ENCODE measurements at places on chromosomes 7 and 10.

GRCh38 chr10:3258394-3258793 is 85.8 kb upstream of the PITRM1 start:
- no peak for DNase-seq

DNA sequence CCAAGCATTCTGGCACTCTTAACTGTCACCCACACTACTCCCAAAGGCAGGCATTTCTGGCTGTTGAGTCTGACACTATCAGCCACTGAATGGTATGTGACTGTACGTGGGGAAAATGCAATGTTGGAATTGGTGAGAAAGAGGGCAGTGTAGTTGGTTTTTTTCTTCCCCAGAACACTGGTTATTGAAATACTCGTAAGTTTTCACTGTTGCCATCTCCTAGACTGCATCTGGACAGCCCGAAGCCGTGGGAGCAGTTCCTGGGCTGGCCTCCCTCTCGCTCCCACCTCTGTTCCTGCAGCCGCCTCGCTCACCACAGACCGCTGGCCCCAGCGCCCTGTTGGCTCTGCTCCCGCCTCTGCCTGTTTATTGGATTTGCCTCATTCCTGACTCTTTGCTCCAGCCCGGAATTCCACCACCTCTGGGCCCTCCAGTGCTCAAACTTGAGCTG is 5.7 kb downstream of the PLCE1 start:
- peak; percentile 26 for DNase-seq

- no peak for DNase-seq
These were observed 21.8 kb upstream of the DUSP5 start for GRCh38 chr10:110475722-110476515.

- no peak for DNase-seq
These were observed 212.5 kb downstream of the EMX2 start for GRCh38 chr10:117754770-117755658.

DNA sequence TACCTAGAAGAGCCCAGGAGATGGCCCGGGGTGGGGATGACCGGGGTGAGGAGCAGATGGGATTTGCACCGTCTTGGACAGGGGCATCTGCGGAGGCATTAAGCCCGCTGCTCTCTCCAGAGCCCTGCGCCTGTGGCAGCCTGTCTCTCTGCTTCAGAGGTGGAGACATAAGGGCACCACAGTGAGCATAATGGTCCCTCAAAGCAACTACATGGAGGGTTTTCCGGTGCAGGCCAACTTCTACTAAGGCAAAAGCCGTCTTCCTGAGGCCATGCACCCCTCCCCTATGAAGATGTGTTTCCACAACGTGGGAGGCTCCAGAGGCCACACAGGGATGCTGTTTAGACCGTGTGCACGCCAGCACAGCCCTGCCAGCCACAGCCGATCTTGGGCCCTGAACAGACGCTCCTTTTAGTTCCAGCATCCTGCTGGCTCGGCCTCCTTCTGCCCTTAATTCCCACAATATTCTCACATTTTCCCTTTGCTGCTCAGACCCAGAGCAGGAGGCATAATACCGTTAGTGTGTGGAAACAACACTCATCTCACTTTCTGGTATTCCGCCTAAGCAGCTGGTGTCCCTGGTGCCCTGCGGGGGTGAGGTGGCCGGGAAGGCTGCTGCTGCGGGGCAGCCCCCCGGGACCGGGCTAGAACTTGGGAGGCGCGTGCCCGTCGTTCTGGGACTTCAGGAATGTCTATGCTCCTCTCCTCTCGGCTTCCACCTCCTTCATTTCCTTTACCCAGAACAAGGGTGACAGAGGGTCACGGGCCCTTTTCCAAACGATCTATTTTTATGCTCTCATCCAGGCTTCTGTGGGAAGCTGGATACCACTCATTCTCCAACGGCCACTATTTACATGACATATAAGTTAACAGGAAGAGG is 266.9 kb downstream of the TNS3 start:
- no peak for DNase-seq

DNA sequence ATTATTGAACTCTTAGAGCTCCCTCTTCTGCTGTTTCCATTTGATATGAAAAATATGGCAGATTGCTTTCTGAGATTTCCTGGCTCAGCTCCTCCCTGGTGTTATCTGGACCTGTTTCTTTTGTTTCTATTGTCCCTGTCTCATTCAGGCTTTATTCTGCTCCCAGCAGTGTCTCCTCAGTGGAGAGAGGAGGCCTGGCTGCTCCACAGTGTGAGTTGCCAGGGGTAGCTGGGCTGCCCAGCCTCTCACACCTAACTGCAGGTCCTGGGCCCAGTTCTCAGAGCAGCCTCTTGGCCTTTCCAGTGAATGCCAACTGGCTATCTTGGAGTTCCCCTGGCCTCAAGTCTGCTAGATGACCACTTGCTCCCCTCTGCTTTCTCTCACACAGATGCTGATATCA is 127.0 kb downstream of the VPS41 start:
- no peak for DNase-seq

GRCh38 chr7:668139-668931 is 58.2 kb upstream of the DNAAF5 start:
- no peak for DNase-seq

DNA sequence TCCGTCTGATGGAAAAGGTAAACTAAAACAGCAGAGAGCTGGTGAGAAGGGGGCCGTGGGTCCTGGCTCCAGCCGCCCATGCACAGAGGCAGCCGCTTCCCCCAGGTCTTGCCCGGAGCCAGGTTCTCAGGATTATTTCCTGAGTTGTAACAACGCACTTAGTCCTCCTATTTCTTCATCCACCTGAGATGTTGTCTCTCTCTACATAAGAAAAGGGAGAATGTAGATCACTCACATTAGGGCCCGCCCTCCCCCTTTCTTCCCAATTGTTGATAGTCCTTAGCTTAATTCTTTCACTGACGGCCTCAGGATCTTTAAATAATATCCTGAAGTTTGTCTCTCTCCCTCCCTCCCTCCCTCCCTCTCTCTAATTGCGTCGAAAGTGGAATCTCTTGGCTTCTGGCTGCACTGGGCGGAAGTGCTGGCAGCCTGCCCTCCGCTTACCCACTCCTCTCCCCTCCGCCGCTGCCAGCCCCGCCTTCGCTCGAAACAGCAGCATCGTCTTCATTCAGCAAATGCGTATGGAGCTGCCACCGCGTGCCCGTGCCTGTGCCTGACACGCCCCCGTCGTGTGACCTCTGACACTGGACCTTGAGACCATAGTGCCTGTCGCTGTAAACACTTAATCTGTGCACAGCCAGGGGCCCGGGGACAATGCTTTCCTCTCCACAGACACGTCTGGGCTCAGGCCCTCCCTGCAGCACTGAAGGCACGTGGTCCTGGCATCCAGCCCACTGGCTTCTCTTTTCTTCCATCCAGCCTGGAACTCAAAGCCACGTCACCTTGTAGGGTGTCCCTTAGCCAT is 174.5 kb upstream of the PPP2R2D start:
- no peak for DNase-seq

GRCh38 chr10:83995738-83996331 is 143.5 kb upstream of the GHITM start:
- DNase-seq = no peak

GRCh38 chr7:68122801-68123200 is 1126.2 kb downstream of the TYW1 start:
- DNase-seq = no peak

DNA sequence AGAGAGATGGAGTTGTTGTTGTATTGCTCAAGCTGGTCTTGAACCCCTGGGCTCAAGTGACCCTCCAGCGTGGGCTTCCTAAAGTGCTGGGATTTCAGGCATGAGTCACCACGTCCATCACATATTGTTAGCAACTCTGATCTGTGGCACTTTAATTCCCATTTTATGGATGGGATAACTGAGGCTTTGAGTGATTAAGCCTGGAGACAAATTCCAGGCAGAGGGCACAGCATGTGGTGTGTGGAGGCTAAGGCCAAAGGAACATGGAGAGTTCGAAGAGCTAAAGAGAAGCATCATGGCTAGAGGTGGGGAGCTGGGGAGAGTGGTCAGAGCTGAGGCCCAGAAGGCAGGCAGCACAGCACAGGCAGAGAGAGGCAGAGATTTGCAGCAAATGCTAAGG is 458.4 kb downstream of the XPNPEP1 start:
- no peak for DNase-seq

DNA sequence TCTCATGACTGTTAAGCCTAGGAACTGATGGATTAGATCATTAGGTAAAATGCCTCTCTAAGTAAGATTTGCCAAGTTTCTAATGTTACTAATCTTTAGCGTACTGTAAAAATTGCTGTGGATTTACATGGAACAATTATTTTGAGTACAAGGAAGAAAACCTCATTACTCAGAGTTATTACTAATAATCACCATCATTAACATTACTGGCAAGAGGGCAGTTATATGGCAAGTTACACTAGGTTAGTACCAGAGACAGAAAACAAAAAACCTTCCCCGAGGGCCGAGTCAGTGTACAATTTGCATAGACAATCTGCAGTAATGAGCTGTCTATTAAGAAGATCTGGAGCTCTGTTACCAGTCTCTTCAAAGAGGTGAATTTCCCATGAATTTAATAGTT is 775.6 kb downstream of the GATA3 start:
- DNase-seq = no peak

GRCh38 chr7:117806011-117806410 is 67.2 kb downstream of the CTTNBP2 start:
- no peak for DNase-seq

- DNase-seq = no peak
These were observed 7.8 kb downstream of the ELMO1 start for GRCh38 chr7:37440738-37441385.

DNA sequence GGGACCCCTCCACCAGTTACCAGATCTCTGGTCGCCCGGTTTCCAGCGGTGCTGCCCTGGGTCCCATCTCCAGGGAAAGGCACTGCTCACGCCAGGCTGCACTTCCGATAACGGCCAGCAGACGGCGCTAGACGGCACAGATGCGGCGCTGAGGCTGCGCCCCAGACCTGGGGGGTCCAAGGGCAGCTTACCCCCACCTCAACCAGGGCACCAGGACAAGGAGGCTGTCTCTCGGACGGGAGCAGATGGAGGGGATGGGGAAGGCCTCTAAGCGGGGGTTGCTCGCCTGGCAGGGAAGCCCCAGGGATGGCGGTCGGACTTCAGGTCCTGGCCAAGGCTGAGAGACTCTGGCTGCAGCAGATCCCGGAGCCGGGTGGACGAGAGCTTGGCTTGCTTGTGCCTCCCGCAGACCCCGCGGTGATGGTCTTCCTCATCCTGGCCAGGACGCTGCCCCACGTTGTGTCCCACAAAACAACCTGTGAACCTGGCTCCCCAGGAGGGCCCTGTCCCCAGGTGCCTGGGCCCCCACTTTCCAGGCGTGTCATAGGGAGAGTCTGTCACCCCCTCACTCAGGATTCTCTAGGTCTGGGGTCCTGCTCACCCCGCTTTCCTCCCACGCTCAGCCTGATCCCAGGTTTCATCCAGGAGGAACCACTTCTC is 23.9 kb upstream of the ZNF716 start:
- no peak for DNase-seq

GRCh38 chr7:138738551-138739335 is 37.6 kb upstream of the SVOPL start:
- peak; percentile 75 for DNase-seq

- DNase-seq = no peak
These were observed 75.9 kb downstream of the GLI3 start for GRCh38 chr7:42161110-42161509.

DNA sequence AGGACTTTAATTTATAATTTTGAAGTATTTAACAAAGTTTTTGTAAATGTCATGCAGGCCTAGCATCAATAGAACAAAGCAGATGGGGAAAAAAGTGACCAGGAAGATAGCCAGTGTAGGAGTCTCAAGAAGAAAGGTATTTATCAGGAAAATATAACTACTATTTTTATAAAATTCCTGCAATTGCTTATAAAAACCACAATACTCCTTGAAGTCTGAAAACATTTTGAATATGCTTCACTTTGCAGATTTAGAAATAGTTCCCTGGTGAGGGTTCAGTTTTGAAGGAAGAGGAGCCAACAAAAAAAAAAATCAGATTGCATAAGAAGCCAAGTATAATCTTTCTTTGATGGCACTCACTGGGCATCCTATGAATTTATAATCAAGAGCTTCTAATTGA is 34.1 kb downstream of the MTERF1 start:
- DNase-seq = no peak

DNA sequence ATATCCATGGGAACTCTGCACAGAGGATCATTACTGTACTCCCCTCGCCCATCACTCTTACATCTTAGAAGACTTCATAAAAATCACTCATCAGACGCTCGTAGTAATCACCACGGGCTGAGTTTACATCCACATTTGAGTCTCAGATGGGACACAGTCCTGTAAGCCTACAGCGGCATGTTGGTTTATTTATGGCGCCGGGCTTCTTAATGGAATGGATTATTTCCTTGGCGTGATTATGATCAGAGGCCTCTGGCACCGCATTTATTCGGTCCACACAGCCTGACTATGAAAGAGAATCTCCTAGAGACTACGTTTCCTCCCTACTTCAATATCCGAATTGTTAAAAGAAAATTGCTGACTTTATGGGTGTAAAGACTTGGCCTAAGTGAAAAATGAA is 123.5 kb upstream of the FRMD4A start:
- DNase-seq = no peak

GRCh38 chr7:45699726-45700390 is 125.7 kb downstream of the ADCY1 start:
- DNase-seq = no peak

DNA sequence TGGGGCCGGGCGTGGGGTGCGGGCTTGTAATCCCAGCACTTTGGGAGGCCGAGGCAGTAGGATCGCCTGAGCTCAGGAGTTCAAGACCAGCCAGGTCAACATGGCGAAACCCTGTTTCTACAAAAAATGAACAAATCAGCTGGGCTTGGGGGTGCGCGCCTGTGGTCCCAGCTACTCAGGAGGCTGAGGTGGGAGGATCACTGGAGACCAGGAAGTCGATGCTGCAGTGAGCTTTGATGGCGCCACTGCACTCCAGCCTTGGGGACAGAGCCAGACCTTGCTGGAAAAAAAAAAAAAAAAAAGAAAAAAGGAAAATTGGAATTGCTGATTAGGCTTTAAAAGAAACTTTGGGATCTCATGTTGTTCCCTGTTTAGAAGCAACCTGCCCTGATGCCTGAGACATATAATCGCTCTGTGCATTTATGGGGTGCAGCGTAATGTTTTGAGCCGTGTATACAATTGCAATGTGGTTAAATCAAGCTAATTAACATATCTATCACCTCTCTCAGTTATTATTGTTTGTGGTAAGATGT is 851 bp downstream of the AKR1E2 start:
- DNase-seq = no peak

GRCh38 chr7:77538281-77539212 is 1.5 kb downstream of the PTPN12 start:
- peak; percentile 88 for DNase-seq

- peak; percentile 45 for DNase-seq
These were observed 107.1 kb downstream of the ABLIM1 start for GRCh38 chr10:114550756-114551635.
